ENCODE measurements at places on chromosomes 13 and 19. TPM values are rescaled to one million over a fixed set of nuclear protein-coding genes. Genes with fewer than 3 reads are reported as not detected.

DNA sequence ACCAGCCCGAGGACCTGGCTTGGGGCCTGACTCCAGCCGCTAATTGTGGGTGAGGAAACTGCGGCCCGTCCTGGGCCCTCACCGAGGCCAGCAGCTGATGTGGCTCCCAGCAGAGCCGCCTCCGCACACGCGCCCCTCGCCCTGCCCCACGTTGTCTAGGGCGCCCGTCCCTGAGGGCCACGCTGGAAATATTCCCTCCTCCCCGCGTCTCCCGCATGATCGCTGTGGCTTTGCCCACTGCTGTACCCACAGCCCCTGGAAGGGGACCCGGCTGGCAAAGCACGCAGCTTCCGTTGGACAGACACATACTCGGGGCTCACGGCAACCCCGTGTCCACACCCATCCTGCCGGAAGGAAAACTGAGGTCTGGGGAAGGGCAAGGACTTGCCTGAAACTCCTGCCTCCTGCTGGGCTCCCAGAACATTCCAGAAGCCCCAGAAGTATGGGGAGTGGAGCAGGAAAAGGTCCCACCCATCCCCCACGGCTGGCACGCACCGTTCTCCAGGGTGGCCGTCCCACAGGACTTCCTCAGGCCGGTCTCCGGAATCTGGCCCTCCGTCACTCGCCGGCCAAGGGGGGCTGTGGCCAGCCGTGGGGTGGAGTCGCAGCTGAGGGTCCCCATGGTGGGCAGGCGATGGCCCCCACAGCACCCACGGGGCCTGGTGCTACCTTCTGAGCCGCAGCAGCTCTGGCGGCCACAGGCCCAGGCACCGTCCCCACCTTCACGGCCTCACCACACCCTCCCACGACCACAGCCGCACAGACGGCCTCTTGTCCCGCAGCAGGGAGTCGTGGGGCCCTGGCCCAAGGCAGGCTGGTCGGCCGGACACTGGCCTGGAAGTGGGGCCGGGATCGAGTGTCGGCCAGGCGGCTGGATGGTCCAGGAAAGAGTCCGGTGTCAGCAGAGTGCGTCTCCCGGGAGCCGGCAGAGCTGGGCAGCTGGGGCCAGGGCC lies 13.6 kb upstream of the SHC2 start:
- no peaks in the 10 kb centered on the region for H3K36me3 ChIP-seq
- no peak overlapping the region for H3K4me3 ChIP-seq
- DNase-seq: no peak
- no peaks in the 10 kb centered on the region for H3K4me1 ChIP-seq

GRCh38 chr19:55472463-55472862 lies 4.0 kb upstream of the ZNF628 start:
- peaks cover 2% of the 10 kb centered on the region for H3K36me3 ChIP-seq
- no peak for DNase-seq
- peaks cover 7% of the 10 kb centered on the region for H3K4me1 ChIP-seq
- H3K27ac ChIP-seq: no peak overlapping the region
- no peaks in the 10 kb centered on the region for H3K27me3 ChIP-seq

DNA sequence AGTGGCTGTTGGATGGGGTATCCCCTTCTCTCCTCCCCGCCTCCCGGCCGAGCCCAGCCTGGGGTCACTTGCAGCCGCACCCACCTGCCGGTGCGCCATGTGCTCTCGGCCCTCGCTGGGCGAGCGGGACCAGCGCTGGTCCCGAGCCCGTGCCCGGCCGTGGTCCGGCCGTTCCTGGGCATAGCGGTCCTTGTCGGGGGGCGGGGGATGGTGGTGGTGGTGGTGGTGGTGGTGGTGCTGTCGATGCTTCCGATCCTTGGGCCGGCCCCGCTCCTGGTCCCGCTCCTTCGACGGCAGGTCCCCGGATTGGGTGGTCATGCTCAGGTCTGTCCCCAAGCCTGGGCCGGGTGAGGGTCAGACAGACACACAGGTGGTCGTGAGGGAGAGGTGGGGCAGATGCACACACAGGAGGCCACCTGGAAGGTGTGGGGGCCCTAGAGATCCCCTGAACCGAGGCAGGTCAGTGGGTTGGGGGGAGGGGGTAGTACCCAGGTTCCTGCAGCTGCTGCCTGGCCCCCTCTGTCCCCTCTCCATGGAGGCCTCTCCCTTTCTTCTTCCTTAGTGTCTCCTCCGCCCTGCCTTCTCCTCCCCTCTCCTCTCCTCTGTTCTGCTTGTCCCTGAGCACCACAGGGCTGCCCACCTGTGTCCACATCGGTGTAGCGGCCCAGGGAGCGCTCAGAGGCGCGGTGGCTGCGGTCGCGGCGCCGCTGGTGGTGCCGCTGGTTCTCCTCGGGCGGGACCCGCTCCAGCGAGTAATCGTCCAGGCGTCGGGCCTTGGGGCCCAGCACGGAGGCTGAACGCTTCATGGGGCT lies 58.7 kb downstream of the IER2 start:
- no peak for DNase-seq
- H3K4me3 ChIP-seq: peak overlapping the region; percentile 79
- H3K36me3 ChIP-seq: no peaks in the 10 kb centered on the region
- H3K27ac ChIP-seq: peak overlapping the region; percentile 82

GRCh38 chr13:51668580-51669195 lies 84.4 kb downstream of the WDFY2 start:
- no peak for DNase-seq
- peaks cover 20% of the 10 kb centered on the region for H3K4me1 ChIP-seq
- no peaks in the 10 kb centered on the region for H3K27me3 ChIP-seq

DNA sequence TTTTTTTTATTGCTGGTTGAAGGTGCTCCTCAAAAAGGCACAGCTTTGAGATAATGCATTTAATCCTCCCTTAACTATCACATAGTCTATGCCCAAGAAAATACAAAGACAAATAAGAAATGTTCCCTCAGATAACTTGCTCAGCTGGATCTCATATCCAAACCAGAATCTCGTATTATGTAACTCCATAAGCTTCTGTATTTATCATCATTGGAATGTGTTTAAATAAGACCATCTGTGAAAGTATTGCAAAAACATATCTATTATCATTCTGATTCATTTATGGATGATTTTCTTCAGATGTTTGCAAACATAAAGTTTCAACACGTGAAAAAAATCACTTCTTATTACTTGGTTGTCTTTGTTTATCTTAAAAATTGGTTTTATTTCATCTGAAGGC lies 190.9 kb downstream of the IRS2 start:
- no peak overlapping the region for H3K4me3 ChIP-seq
- no peaks in the 10 kb centered on the region for H3K4me1 ChIP-seq
- H3K36me3 ChIP-seq: no peaks in the 10 kb centered on the region
- H3K27me3 ChIP-seq: peaks cover 1% of the 10 kb centered on the region
- H3K27ac ChIP-seq: no peak overlapping the region

- H3K4me1 ChIP-seq: no peaks in the 10 kb centered on the region
These were observed 237.7 kb upstream of the DACH1 start for GRCh38 chr13:72104656-72105180.

GRCh38 chr19:48344892-48345291 lies 18.8 kb downstream of the TMEM143 start:
- no peak for DNase-seq
- no peaks in the 10 kb centered on the region for H3K27me3 ChIP-seq
- H3K4me3 ChIP-seq: no peak overlapping the region
- H3K27ac ChIP-seq: no peak overlapping the region
- H3K4me1 ChIP-seq: no peaks in the 10 kb centered on the region

DNA sequence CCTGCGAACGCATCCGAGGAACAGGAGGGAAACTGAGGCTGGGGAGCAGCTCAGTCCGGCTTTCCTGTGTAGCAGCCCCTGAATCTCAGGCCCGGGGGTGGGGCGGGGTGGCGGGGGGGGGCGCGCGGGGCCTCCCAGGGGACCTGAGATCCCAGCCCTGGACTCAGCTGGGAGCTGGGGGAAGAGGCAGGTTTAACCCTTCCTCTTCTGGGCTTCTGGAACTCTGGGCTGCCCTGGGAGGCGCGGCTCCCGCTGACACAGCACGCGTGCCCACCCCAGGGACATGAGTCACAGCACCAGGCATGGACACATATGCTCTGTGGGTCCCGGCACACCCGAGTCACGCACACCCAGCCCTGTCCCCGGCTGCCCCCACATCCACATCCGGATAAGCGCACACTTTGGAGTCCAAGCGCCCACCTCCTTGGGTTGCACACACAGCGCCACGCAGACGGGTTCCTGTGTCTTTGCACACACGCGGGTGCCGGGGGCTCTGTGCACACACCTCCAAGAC lies 3.5 kb upstream of the CIRBP start:
- peaks cover 54% of the 10 kb centered on the region for H3K4me1 ChIP-seq
- H3K27ac ChIP-seq: peak overlapping the region; percentile 59
- peak; percentile 79 for DNase-seq

DNA sequence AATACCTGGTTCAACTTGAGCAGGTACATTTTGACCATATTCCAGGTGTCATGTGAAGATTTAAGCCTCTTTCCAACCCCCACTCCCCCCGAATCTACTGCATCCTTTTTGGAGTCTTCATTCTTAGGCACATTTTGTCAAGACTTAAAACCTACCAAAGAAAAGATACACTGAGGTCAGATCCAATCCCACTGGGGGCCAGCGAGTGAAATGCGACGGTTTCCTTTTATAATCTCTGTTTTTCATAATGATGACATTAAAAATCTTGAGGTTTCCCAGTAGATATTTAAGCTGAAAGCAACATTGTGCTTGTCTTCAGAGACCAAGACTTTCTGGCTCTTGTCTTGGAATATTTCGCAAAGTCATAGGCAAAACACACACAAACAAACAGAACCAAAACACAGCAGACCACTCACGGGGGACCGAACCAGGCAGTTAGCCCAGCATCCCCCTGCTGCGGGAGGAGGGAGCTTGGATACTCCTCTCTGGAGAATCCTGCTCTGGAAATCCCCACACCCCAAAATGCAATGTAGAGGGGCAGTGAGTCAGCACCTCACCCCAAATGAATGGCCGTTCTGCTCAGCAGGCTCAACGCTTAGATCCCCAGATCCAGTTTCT lies 506 bp upstream of the GAS6 start:
- H3K27me3 ChIP-seq: peaks cover 43% of the 10 kb centered on the region
- no peak for DNase-seq
- H3K36me3 ChIP-seq: no peaks in the 10 kb centered on the region
- H3K27ac ChIP-seq: no peak overlapping the region
- H3K4me1 ChIP-seq: peaks cover 7% of the 10 kb centered on the region
- H3K4me3 ChIP-seq: peak overlapping the region; percentile 32

DNA sequence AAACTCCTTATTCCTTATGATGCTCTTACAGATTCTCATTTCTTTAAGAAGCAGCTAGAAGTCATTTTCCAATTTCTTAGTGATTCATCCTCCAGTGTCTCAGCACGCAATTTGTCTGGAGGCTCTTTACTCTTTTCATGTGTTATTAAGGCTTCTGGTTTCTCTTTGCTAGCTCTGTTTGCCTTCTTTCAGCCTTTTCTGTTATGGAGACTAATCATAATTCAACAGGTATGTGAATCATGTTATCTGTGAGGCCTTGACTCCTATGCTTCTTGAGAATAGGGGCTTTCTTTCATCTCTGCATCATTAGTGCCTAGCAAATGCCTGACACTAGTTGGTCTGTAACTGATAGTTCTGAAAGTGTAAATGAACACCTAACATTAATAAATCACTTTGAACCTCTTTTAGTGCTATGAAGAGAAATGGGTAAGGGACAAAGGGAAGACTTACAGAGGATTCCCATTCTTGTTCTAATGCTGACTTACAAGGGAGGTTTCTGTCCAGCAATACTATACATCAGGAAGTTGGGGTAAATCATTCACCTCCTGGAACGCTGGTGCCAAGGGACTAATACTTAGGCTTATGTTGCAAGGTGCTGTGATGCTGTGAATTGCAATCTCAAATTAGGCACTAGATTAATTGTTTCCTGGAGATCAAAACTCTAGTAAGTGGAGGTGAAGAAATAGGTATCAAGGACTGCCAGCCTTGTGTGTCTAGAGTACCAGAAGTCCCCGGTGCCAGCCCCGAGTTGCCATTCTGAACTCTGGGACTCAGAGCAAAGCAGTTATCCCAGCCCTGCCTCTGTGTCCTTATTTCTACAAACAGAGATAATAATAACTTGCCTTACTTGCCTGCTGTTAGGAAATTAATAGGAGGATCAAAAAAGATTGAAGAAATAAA lies 265.6 kb downstream of the DCLK1 start:
- H3K36me3 ChIP-seq: no peaks in the 10 kb centered on the region
- DNase-seq: no peak
- no peak overlapping the region for H3K4me3 ChIP-seq
- no peaks in the 10 kb centered on the region for H3K4me1 ChIP-seq
- no peak overlapping the region for H3K27ac ChIP-seq

- DNase-seq: no peak
- no peak overlapping the region for H3K4me3 ChIP-seq
- H3K27ac ChIP-seq: no peak overlapping the region
- H3K4me1 ChIP-seq: no peaks in the 10 kb centered on the region
- H3K27me3 ChIP-seq: no peaks in the 10 kb centered on the region
These were observed 23.1 kb downstream of the PEPD start for GRCh38 chr19:33498391-33499000.

DNA sequence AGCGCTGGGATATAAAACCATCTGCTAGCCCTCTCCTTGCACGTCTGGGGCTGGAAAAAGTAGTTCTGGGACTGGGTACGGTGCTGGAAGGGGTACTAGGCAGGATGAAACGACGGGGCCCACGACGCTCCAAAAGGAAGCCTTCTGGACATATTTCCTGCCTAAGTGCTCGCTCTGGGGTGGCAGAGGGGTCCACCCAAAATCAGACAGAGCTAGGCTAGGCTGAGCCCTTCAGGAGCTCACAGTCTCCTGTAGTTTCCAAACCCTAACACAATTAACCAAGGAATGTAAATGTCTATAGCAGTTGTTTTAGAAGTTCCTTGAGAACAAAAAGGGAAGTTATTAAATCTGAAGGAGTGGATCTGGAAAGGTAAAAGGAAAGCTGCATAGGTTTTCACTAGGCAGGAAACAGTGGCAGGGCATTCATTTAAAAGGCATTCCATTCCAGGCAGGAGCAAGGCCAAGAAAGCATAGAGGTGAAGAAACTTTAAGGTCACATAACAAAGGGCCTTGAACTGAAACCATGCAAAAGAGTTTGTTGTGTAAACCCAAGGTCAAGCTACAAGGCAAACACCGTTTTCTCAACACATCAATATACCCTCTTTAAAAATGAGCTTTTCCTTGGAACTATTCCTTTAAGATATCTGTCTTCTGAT lies 634 bp upstream of the DIAPH3 start:
- peaks cover 33% of the 10 kb centered on the region for H3K4me1 ChIP-seq
- DNase-seq: no peak
- peak overlapping the region; percentile 97 for H3K27ac ChIP-seq
- H3K4me3 ChIP-seq: peak overlapping the region; percentile 94
- peaks cover 2% of the 10 kb centered on the region for H3K27me3 ChIP-seq

GRCh38 chr19:9673912-9674662 lies 813 bp downstream of the ZNF562 start:
- H3K36me3 ChIP-seq: peaks cover 58% of the 10 kb centered on the region
- DNase-seq: peak; percentile 66
- H3K4me3 ChIP-seq: peak overlapping the region; percentile 98
- H3K4me1 ChIP-seq: peaks cover 35% of the 10 kb centered on the region
- no peaks in the 10 kb centered on the region for H3K27me3 ChIP-seq

Gene PALM
- total RNA-seq: 0.36 TPM

Gene MEIOSIN
- not detected for total RNA-seq

Gene NLRP12
- total RNA-seq: not detected

Gene TYK2
- total RNA-seq: 143 TPM

Gene MEIS3
- total RNA-seq: not detected

Gene LILRA1
- total RNA-seq: not detected

Gene KLK3
- total RNA-seq: not detected

Gene CADM4
- total RNA-seq: 0.38 TPM

Gene CHAF1A
- 78.3 TPM for total RNA-seq

Gene CEP89
- total RNA-seq: 12.1 TPM
